ENCODE measurements at places on chromosomes 6 and 20.

DNA sequence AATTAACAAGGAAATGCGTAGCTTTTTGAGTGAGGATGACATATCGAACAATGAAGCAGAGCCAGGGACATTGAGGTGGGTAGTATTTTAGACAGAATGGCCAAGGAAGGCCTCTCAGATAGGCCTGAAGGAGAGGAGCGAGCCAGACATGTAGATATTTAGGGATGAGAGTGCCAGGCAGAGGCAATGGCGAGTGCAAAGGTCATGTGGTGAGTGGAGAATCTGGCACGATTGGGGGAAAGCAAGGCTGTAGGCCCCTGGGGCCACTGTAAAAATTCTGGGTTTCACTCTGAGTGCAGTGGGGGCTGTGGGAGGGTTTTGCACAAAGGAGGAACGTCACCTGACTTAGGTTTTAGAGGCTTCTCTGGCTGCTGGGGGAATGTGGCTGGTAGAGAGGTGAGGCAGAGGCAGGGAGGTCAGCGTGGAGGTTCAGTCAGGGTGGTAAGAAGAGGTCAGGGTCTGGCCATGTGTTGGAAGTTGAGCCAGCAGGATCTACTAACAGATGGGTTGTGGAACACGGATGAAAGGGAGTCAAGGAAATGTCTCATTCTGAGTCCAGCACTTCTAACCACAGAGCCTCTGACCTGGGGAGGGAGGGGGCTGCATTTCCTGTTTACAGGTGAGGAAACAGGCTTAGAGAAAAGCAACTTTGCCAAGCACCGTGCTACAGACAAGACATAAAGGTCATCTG is 11.3 kb downstream of the SIRPA start:
- no peak for DNase-seq

DNA sequence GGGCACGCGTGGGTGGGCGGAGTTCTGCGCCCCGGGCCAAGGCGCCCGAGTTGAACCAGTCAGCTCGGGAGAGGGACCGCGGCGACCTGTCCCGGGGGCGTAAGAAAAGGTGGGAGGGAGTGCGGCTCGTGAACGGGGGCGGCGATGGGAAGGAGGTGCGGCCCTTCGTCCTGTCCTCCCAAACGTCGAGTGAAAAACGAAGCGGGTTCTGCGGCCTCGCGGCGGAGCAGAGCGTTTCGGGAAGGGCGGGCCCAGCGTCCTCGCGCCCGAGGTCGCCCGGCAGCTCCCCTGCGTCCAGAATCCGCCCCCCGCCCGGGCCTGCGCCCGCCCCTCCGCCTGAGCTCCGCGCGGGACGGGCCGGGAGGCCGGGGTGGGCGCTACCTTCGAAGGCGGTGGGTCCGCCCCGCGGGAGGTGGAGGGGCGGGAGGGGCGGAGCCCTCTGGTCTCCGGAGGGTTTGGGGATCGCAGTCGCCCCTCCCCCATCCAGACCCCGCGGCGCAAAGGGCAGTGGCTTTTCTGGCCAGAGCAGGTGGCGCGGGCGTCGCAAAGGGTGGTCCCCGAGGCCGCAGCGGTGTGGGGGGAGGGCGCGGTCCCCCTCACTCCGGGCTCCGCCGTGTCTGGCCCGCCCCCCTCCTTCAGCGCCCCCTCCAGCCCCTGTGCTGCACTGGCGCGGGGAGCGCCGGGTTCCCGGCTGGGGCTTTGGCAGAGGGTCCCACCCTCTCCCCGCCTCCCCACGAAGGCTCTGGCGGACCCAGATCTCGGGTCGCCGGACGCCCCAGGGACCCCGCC is 838 bp downstream of the STMN3 start:
- DNase-seq, result no peak

GRCh38 chr20:33160681-33161080 is 7.3 kb upstream of the BPIFA2 start:
- DNase-seq, result no peak

GRCh38 chr6:169227116-169227515 is 26.5 kb downstream of the THBS2 start:
- no peak for DNase-seq

DNA sequence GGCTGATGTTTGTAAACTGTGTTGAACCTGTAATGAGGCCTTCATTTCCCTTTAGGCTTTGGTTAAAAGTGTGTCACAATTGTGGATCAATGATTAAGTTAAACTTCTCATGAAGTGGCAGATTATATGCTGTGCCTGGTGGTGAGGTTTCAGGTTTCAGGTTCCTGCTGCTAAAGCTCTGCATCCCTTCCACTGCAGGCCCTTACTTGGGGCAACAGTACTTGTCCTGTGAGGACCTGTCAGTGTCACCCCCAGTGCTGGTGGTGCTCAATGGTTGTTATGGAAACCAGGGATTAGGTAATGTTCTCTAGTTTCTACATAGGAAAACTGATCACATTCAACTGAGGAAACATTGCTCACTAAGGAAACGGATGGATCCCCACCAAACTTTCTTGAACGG is 18.5 kb downstream of the RPP21 start:
- no peak for DNase-seq

GRCh38 chr6:107556082-107556481 is 66.2 kb downstream of the SOBP start:
- no peak for DNase-seq

- DNase-seq, result no peak
Measured at GRCh38 chr20:56358070-56358469, 704 bp upstream of the FAM210B start.

DNA sequence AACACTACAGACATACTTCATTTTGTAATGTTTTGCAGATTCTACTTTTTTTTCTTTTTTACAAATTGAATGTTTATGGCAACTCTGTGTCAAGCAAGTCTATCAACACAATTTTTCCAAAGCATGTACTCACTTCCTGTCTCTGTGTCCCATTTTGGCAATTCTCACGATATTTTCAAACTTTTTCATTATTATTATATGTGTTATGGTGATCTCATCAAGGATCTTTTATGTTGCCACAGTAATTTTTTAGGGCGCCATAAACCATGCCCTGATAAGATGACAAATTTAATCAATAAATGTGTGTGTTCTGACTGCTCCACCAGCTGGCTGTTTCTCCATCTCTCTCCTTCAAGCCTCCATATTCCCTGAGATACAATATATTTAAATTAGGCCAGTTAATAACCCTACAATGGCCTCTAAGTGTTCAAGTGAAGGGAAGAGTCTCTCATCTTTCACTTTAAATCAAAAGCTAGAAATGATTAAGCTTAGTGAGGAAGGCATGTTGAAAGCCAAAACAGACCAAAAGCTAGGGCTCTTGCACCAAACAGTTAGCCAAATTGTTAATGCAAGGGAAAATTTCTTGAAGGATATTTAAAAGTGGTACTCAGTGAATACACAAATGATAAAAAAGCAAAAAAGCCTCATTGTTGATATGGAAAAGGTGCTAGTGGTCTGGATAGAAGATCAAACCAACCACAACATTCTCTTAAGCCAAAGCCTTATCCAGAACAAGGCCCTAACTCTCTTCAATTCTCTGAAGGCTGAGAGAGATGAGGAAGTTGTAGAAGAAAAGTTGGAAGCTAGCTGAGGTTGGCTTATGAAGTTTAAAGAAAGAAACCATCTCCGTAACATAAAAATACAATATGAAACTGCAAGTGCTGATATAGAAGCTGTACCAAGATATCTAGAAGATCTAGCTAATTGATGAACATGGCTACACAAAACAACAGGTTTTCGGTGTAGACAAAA is 194.4 kb upstream of the TAB2 start:
- no peak for DNase-seq

DNA sequence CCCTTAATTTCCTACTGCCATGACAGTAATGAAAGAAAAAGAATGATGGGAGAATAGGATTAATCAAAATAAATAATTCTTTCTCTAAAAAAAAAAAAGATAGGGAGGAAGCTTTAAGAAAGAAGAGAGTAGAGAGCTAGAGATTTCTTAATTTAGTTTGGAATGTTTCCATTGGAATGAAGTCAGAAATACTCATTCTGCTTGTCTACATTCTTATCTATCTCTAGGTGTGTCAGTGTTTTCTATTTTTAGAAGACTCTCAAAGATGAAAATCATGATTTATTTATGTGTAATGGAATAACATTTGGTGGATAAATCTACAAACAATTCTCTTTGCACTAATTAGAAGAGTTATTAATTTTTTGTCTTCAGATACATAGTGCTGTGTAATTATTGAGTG is 38.0 kb upstream of the HIVEP1 start:
- DNase-seq, result no peak

DNA sequence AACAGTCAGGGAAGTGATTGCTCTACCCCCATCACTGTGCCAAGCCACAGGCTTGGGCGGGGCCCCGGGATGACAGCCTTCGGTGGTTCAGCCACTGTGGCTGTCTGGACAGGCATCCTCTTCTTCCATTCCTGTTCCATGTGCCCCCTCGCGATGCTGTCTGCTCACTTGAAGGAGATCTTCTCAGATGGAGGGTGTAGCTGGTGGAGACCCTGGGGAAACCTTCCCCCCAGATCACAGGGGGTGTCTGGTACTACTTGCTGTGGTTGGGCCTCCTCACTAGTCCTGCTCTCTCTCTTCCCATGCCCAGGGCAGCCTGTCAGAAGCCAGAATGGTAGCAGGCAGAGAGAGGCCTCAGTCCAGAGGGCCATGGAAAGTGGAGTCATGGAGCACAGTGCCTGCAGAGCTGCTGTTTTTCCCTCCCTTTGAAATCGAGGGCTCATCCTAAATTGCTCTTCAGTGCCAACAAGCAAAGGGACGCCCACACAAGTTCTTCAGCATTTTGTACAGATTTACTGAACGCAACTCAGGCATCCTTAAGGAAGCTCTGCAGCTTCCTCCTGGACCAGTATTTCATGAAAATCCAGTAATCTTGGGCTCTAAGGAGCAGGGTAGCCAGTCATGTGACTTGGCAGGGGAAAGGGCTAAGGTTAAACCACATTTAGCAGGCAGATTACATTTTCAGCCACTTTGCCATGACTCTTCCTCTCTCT is 326.6 kb downstream of the ZFAND3 start:
- DNase-seq, result no peak

DNA sequence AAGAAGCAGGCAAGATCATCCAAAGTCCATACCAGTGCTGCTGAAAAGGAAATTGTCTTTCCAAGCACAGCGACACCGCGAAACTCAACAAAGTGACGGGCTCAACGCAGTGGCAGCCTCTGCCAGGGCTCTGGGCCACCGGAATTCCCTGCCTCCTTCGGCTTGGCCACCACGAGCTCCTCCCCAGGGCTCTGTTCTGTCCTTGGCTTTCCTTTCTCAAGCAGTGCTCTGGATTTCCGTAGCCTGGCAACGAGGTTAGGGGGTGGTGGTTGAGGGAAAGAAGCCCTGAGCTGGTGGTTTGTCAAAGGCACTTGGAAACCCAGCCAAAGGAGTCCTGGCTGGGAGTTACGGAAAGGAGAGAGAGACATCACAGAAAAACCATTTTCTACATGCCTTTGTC is 31.2 kb downstream of the PRR18 start:
- no peak for DNase-seq

DNA sequence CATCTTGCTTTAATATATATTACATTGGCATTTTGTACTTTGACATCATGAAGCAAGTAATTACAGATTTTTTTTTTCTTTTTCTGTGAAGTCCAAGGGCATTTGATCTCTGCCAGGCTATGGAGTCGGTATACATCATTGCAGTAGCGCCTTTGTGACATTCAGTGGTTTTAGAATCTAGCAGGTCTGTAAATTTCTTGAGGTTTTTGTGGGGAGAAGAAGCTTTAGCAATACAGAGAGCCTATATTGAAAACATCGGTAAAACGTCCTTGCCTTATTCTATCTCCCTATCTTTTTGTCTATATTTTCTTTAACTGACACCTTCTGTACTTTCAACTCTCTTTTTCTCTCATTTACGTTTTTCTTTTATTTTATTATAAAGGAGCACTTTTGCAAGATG is 47.2 kb downstream of the DUSP22 start:
- no peak for DNase-seq

DNA sequence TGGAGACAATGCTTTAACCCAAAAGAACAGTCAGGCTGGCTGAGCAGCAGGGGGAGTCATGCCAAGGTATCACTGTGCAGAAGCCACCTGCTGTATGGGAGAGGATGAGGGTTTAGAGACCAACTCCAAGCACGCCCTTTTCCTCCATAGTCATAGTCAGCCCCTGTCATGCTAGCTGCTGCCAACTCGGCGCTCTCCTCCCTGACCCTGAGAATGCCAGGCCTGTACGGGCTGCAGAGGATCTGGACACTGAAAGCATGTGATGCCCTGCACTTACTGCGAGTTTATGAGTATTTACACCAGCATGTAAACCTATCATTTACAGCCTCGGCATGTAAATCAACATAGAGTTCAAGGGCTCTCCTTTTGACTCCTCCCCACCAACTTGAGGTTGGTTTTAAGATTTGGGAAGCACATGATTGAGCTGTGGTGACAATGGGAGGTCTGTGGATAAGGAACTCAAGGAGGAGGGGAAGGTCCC is 11.7 kb upstream of the SCUBE3 start:
- no peak for DNase-seq

DNA sequence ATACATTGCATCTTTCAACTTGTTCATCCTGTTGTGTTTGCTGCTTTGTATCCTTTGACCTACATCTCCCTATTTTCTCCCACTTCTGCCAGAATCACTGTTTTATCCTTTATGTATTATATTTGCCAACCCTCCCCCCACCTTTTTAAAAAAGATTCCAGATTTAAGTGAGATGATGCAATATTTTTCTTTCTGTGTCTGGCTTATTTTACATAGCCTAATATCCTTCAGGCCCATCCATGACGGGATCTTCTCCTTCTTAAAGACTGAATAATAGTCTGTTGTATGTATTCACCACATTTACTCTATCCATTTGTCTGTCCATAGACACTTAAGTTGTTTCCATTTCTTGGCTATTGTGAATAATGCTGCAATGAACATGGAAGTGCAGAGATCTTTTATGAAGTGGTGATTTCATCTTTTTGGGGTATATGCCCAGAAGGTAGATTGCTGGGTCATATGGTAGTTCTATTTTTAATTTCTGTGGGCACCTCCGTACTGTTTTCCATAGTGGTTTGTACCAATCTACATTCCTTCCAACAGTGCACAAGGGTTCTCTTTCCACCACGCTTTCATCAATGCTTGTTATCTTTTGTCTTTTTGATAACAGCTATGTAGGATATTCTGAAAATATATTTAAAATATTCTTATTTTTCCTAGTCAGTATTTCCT is 181.0 kb downstream of the CDKAL1 start:
- no peak for DNase-seq

DNA sequence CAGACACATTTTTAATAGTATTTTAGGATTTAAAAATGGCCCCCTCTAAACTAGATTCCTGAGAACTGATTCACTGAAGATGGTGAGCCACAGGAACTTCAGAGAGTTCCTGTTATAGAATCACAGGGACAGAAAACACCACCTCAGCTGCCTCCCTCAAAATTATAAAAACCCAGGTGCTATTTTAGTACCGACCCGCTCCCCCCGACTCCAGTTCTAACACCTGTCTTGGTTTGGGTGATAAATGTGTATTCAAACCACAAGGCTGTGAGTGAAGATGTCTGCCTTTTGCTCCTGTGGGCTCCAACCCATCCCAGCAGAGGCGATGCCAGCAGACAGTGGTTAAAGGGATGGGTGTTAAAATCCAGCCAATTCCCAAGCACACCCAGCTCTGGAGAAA is 127.4 kb upstream of the LY86 start:
- no peak for DNase-seq

DNA sequence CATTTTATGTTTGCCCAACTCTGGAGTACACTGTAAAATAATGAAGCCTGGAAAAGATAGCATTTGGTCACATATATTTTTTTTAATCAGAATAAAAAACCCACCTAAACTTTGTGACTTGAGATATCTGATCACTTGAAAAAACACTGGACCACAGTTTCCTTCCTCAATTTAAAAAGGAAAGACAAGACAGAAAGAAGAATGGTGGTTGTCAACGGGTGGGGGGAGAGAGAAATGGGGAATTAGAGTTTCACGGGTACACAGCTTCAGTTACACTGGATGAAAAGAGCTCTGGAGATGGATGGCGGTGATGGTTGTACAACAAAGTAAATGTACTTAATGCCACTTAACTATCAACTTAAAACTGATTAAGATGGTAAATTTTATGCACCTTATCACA is 14.7 kb upstream of the DST start:
- no peak for DNase-seq

All from stimulated activated naive CD8-positive, alpha-beta T cell treated with anti-CD3 and anti-CD28 coated beads, Interleukin-15, amount 100 ng/mL, for 72 hours (primary cell).